ENCODE measurements at places on chromosomes 5 and 9.

- DNase-seq: no peak
Measured at GRCh38 chr5:59097116-59097515, 514.2 kb downstream of the RAB3C start.

DNA sequence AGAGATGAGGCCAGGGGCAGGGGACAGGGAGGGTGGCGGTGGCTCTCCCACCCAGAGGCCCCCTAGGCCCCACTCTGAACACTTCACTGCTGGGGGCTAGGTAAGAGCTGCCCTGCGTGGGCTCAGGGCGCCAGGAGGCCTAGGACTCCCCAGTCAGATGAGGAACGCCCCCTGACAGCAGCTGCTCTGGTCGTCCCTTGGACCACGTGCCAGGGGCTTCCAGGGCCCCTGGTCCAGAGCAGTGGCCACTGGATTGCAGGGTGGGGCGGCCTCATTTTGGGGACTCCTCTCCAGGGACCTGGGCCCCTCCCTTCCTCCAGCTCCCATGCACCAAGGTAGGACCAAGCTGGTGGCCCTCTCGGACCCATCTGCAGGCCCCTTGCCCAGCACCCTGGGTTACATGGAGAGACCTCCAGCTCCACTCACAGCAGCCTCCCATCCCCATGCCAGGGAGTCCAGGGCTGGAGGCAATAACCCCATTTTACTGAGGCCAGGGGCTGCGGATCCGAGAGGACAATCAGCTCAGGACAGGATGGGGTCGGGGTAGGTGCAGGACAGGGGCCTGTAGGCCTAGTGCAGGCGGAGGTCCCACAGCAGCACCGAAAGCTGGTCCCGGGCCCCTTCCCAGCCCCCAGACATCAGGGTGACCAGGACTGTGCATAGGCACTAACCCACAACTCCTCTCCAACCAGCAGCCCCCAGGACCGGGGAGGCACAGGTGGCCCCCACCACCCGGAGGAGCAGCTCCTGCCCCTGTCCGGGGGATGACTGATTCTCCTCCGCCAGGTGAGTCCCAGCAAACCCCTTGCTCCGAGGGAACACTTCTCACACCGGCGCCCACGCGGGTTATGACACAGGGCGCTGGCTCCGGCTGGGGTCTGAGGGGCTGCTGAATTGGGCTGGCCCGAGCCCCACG lies 1.5 kb downstream of the EGFL7 start:
- no peak for DNase-seq

- DNase-seq: no peak
Measured at GRCh38 chr9:136119061-136119882, 597 bp upstream of the TMEM250 start.

GRCh38 chr5:105917189-105917588 lies 1753.5 kb downstream of the EFNA5 start:
- no peak for DNase-seq

DNA sequence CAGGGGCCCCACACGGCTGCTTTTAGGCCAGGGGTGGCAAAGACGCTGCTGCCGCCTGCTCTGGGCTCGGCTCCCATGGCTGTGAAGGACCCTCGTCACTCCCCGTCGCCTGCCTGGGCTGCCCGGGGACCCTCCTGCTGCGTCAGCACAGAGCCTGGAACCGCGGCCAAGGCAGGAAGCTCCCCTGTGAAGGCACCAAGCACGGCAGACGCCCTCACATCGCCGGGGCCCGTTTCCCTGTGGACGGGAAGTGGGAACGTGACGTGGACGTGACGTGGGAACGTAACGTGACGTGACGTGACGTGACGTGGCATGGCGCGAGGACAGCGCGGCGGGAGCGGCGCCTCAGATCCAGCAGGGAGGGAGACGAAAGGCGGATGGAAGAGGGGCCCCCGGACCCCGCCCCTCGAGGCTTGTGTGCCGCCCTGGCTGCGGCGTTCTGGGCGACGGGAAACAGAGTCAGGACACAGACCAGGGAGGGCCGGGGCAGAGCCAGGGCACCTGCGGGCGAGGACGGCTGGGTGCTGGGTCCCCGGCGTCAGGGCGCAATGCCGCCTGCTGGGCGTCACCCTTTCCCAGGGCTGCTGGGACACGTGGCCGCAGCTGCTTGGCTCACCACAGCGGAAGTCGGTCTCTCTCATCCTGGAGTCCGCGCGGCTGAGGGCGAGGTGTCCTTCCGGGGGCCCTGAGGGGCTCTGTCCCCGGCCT lies 53.1 kb downstream of the MRPL36 start:
- no peak for DNase-seq

Measured in NCI-H187 (cell line).